Activated CD8-positive, alpha-beta memory T cell treated with anti-CD3 and anti-CD28 coated beads for 4 hours (primary cell): ENCODE measurements at places on chromosomes 4 and X.

GRCh38 chr4:171588051-171588545, 225.1 kb upstream of the GALNTL6 start:
- DNase-seq, result no peak

GRCh38 chr4:13601048-13601447, 26.5 kb downstream of the BOD1L1 start:
- no peak for DNase-seq

DNA sequence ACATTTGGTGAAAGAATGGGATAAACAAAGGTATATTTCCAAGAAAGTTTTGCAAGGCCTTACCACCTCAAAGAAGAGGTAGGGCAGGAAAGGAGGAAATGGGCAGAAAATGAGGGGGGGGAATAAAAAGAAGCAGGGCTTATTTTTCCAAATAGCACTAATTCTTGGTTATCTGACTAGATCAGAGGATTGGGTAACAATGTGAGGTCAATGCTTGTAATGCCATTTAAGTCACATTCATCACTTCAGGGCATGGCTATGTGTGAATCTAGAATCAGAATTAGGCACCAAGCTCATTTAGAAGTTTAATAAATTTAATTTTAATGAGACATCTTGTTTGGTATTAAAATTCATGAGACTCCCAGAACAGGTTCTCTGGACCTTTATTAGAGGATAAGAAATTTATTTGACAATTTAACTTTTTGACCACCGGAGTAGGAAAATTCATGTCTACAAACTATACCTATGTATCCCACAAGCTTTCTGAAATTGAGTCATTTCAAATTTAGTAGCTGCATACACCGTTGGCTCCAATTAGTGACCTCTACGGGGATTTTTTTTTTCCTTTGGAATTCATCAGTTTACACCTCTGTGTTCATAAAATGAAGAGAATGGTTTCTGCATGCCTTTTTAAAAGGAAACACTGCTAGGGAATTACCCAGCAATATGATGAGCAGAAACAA, 1.4 kb upstream of the STS start:
- no peak for DNase-seq

GRCh38 chr4:108322497-108322896, 153.8 kb upstream of the LEF1 start:
- no peak for DNase-seq

GRCh38 chr4:177632481-177632880, 190.2 kb upstream of the AGA start:
- no peak for DNase-seq

- no peak for DNase-seq
Observed at GRCh38 chr4:181475781-181476507, 767.3 kb upstream of the TENM3 start.

DNA sequence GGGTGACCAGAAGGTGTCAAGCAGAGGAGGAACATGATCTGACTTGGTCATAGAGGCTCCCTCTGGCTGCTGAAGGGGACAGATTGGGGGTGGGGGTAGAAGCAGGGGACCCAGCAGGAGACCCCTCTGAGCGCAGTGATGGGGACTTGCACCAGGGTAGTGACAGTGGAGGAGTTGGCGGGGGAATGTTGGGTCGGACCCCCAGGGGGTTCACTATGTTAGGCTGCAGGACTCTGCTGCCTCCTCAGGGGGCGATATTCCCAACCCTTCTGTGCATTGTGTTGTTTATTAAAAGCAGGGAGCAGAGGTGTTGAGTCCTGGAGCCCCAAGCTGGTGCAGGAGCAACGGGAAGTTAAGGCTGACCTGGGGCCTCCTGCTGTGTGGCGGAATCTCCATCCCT, 8.8 kb downstream of the WDR13 start:
- DNase-seq, result no peak

GRCh38 chrX:2967998-2968909, 38.1 kb upstream of the ARSH start:
- no peak for DNase-seq

GRCh38 chr4:145895056-145895455, 43.6 kb downstream of the ZNF827 start:
- no peak for DNase-seq

DNA sequence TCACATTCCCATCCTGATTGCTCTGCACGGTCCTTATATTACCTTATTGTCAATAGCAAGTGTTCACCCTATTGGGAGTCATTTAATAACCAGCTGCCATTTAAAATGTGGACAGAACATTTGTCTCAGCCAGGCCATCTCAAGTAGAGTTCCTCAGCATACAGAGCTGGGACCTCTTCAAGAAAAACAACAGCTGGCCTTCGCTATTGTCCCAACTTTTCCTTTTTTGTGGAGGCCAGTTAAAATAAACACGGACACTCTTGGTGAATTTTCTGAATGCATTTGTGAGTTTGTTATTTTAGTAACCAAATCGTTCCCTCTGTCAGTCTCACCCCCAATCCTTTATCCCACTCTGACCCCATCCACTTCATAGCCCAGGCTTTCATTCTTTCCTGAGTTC, 395.3 kb upstream of the PITX2 start:
- DNase-seq, result no peak

GRCh38 chrX:153970357-153971123, 1.1 kb downstream of the HCFC1 start:
- DNase-seq, result no peak

- DNase-seq, result no peak
Observed at GRCh38 chrX:135596495-135596894, 76.0 kb downstream of the INTS6L start.

DNA sequence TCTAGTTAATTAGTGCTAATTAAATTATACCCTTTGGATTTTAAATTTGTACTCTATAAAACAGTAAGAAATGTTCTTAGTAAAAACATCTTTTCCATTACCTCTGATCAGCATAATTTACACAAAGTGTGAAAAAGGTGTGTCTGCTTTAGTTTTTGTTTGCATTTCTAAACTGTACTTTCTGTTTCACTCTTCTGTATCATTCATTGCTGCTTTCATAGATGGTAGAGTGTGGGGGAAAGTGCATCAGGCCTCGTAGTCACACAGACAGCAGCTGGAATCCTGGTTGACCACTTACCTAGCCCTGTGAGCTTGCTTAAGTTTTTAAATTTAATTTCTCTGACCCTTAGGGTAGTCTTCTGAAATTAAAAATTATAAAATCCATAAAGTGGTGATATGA, 275.4 kb upstream of the PITX2 start:
- DNase-seq, result no peak

GRCh38 chrX:93985344-93986307, 311.6 kb downstream of the FAM133A start:
- no peak for DNase-seq

DNA sequence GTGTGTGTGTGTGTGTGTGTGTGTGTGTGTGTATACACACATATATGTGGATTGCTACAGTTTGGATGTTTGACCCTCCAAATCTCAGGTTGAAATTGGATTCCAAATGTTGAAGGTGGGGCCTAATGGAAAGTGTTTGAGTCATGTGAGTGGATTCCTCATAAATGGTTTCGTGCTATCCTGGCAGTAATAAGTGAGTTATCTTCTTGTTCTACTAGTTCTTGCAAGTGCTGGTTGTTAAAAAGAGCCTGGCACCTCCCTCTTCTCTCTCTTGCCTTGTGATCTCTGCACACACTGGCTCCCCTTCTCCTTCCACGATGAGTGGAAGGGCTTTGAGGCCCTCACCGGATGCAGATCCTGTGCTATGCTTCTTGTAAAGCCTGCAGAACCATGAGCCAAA, 344.1 kb downstream of the SH2D1A start:
- no peak for DNase-seq

DNA sequence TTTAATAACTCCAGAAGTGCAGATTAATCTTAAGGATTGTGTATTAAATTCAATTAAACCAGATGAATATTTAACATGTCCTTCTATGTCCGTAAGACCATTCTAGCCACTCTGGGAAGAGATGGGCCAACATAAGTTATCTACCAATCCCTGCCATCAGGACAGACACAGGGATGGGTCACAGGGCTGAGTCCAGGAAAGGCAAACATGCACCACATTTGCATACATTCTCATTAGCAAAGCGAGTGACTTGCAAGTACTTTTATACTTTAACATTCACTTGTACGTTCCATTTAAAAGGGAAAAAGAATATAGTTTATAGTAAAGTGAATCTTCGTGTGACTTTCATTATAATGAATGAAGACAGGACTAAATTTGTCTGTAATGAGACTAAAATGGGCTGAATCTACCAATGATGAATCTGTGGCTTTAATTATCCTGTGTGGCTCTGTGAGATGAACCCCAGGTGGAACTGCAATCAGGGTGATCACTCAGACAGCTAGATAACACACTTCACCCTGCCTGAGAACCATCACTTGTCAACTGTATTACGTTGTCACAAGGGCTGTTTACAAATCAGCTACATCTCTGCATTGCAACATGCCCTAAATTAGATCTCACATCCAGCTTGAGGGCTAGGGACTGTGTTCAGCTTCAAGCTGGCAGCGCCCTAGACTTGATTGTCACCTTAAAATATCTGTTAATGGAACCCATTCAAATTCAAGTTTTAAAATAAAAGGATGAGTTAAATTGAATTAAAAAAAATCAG, 77.2 kb downstream of the SH3KBP1 start:
- DNase-seq, result no peak
